Activated gamma-delta T cell (primary cell): ENCODE measurements at places on chromosomes 5 and 9.

- DNase-seq, result no peak
These were observed 64.0 kb downstream of the NSUN2 start for GRCh38 chr5:6568889-6569288.

DNA sequence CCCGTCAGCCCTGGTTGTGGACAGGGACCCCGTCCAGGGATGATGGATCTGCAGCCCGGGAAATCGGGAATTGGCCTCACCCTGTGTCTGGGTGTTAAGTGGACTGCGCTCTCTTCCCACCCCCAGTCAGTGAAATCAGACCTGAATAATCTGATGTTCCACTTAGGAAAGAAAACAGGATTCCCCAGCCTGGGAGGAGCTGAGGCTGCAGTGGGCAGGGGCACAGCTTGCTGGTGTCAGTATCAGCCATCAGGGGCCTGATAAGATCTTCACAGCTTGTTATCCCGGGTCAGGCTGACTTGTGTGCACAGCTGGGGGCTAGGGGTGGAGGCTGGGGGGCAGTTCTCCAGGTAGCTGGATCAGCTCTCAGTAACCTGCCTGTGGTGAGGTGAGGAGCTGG, 29.1 kb downstream of the LMX1B start:
- DNase-seq, result no peak

- no peak for DNase-seq
These were observed 585.3 kb upstream of the CCNG1 start for GRCh38 chr5:162852134-162852533.

- DNase-seq, result no peak
These were observed 109.5 kb downstream of the TENT4A start for GRCh38 chr5:6822556-6823343.

DNA sequence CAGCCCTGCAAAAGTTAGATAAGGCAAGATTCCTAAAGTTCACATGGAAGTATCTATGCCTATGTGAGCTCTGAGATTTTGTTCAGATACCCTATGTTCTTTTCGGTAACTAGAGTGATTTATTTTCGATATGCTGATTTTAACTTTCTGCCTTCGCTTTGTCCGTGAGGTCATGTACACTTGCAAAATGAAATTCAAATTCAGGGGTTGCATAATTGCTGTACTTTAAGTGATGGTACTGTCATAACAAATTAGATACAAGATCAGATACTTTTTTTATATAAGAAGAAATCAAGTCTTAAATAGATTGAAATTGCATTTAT, 350 bp upstream of the ECPAS start:
- no peak for DNase-seq

DNA sequence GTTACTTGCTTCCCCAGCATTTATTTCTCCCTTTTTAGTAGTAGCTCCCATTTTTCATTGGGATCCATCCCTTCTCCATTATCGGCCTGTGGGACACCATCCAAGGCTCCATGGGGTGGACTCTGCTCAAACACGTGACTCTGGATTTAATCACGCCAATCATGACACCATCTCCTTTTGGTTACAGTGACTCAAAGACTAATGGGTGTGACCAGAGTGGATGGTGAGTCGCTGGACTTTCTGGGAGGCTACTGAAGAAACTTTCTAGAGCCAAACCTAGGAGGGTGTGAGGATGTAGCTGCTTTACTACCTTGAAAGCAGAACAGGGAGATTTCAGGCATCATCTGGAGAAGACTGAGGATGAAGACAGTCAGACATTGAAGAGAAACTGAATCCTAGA, 93.1 kb downstream of the PJA2 start:
- DNase-seq, result no peak

- no peak for DNase-seq
These were observed 297.8 kb upstream of the NR4A3 start for GRCh38 chr9:99523838-99524237.

DNA sequence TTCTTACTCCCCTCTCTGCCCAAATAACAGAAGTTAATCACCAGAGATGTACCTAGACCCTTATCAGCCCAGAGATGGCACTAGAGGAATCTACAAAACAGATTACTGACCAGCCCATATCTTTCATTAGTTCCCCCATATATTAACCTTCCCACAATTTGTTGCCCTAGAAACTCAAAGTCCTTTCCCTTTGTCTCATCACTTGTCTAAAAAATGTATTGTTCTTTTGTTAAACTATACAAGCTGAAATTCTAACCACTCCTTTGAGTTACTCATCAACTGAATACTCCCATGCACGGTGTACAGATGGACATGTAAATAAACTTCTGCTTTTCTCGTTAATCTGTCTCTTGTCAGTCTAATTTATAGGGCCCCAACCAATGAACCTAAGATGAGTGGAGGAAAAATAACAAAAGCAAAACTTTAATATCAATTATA, 130.9 kb downstream of the CCDC192 start:
- no peak for DNase-seq

DNA sequence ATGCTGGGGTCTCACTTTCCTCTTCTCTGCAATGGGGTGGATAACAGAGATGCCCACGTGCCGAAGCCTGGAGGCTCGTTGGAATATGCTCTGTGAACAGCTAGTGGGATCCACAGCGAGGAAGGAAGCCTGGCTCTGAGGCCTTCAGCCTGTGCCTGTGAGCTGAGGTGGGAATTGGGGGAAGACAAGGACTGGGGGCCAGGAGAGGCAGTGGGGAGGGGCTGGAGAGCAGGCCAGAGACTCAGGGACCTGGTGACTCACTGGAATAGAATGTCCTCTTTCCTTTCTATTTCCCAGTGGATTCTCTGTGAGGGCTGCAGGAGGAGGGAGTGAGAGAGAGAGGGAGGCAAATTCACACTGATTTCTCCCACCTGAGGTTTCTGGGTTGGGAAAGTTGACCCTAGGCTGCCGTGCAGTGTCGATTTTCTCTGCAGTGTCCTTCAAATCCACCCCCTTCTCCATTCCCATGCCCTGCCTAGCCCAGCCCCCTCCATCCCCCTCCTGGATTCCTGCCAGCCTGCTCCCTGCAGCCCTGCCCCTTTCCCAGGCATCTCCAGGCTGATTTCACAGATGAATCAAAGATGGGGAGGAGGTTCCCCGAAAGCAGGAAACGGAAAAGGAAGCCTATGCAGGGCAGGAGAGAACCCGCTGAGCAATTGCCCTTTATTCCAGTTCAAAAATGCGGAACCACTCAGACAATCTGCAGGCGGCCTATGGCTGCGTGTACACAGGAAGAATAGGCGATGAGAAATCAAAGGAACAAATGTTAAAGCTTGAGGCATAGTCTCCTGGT, 1.4 kb upstream of the SPAAR start:
- DNase-seq, result no peak

- no peak for DNase-seq
These were observed 139.1 kb upstream of the CLINT1 start for GRCh38 chr5:157997991-157998504.
